Cortex of kidney (tissue), 1 donor: ENCODE measurements at places on chromosomes 3 and 15.

DNA sequence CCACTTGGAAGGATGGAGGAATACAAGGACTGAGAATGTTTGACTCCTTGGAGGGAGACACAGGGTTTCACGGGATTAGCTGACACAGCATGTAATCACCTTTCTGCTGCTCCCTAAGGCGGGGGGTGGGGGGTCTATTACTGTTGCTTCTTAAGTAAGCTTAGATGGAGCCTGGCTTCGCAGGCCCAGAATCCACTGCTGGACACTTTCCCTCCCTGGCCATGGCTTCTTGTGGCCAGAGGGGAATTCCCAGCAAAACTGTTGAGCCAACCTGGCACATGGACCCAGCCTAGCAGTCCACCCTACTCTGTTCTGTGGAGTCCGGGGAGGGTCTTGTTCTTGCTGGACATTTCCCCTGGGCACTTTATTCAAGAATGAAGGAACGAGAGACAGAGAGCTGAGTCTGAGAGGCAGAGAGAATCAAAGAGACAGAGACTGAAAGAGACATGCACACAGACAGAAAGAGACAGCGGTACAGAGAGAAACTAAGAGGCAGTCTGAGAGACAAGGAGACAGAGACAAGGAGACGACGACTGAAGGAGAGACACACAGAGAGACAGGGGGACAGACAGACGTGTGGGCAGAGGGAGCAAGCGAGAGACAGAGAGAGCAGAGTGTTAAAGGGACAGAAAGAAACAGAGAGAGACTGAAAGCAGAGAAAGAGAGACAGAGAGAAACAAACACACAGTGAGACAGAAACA is 55.6 kb upstream of the DLG1 start:
- no peak for DNase-seq

DNA sequence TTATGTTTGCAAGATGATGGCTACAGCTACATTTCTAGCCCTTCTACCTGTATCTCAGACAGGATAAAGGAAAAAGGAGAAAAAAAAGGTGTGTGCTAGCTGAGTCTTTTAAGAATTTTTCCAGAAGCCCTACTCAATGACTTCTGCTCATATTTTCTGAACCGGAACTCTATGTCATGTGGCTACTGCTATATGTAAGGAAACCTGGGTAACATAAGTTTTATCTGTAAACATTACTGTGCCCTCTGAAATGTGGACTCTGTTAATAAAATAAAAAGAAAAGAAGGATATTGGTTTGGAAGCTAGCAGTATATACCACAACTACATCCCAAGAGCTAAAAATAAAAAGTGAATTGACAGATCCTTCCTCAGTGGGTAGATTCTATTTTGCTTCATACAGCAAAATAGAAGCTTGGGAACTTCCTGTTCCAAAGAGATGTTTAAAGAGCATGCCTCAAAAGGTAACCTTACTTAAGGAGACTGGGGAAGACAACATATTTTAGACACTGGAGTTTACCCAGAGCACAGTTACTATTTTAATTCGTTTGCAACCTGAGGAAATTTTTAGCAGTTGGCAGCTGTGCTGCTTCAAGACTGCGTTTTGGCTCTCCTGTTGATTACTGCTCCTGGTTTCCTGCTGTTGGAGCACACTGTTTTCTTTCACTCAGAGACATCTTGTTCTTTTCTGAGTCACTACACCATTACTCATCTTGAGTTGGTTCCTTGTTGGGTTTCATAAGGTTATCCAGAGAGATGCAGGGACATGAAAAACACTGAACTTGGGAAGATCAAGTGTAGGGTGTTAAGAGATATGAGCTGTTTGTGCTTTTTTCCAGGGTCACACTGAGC is 280.7 kb downstream of the NFKBIZ start:
- no peak for DNase-seq

- DNase-seq = no peak
Observed at GRCh38 chr3:76873532-76874242, 166.2 kb upstream of the ROBO2 start.

DNA sequence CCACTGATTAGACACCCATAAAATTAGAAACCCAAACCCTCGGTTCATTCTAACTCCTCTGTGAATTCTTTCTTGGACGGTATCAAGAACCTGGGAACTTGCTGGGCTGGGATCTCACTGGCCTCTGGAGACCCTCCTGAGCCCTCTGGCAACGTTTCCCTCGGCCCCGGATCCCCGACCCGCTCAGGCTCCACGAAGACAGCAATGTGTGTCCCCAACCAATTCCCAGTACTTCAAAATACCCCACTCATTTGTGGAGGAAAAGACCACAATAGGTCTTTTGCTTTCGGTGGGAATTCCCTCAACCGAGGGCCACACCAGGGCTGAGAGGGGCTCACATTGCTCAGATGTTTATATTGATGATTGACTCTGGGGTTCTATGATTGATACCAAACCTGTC is 117.9 kb upstream of the PRR20G start:
- no peak for DNase-seq

DNA sequence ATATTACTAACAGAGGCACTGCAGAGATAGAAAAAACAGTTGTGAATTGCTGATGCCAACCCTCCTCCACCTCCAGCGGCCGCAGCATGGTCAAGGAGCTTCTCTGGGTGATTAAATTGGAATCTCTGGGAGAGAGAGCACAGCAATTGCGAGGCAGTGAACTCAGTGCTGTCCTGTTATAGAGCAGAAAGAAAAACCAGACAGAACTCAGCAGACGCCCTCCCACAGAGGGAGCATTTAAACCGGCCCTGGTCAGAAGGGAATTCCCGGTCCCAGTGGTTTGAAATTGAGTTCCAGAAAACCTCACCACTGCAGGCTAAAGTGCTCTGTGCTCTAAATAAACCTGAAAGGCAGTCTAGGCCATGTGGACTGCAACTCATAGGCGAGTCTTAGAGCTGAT is 175.4 kb downstream of the SQOR start:
- DNase-seq = no peak

GRCh38 chr3:186110975-186111974 is 2.4 kb upstream of the ETV5 start:
- no peak for DNase-seq

DNA sequence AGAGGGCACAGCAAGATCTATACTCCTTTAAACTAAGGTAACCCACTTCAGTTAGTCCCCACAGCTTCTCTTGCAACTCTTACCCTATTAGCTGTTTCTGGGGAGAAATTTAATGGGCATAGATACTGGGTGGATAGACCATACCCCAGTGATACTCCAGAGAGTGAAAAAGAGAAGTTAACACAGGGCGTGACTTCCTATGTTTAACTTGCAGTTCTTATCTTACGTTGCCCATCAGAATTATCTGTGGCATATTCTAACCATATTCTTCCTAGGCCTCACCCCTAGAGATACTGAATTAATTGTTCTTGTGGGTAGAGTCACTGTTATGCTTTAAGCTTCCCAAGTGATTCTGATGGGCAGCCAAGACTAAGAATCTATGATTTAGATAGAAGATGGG is 485.4 kb upstream of the TPRG1 start:
- no peak for DNase-seq

GRCh38 chr3:16467393-16467792 is 46.1 kb downstream of the RFTN1 start:
- no peak for DNase-seq
